ENCODE measurements at places on chromosomes 7 and 10. TPM values are rescaled to one million over a fixed set of nuclear protein-coding genes. Genes with fewer than 3 reads are reported as not detected.

CCDC172 gene
- total RNA-seq = not detected

CHRM2 gene
- 1.5 TPM for total RNA-seq

FAM237B gene
- not detected for total RNA-seq

GRCh38 chr7:1081931-1082401 lies 5.9 kb upstream of the GPER1 start:
- DNase-seq = peak; percentile 75
- no peaks in the 10 kb centered on the region for H3K27me3 ChIP-seq
- H3K4me1 ChIP-seq = peaks cover 60% of the 10 kb centered on the region
- H3K36me3 ChIP-seq = no peaks in the 10 kb centered on the region
- no peak overlapping the region for H3K4me3 ChIP-seq

DNA sequence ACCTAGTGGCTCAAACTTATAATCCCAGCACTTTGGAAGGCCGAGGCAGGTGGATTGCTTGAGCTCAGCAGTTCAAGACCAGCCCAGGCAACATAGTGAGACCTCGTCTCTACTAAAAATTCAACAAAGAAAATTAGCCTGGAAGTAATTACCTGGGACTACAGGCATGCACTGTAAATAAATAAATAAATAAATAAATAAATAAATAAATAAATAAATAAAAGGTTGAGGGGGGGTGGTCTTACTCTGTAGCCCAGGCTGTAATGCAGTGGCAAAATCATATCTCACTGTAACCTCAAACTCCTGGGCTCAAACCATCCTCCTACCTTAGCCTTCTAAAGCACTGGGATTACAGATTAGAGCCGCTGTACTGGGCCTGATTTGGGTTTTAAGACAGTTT lies 50.5 kb downstream of the RALA start:
- H3K27ac ChIP-seq = no peak overlapping the region
- no peaks in the 10 kb centered on the region for H3K4me1 ChIP-seq
- no peaks in the 10 kb centered on the region for H3K36me3 ChIP-seq
- H3K27me3 ChIP-seq = no peaks in the 10 kb centered on the region
- no peak for DNase-seq

DNA sequence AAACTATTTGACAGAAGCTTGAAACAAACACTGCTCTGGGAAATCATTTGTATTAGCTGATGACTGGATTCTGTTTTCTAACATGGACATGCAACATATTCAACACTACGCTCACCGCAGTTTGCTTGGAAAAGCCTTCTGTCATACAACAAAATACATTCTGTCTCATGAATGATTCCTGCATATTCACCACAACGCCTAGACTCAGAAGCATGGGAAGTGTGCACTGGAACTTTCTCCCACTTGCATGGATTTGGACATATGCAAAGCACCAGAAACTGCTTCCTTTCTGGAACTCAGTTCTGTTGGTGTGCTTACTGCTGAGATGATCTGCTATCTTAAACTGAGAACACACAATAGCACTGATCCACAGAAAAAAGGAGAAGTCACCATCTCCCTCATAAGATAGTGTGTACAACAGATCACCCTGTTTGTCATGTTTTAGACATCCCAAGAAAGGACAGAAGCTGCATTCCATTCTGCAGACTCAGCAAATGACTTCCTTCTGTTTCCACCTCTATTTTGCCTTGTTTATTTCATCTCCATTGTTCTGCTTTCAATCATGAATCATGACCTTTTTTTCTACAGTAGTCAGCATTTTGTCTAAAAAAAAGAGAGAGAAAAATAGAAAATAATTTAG lies 115.8 kb downstream of the HTR7 start:
- H3K27ac ChIP-seq = no peak overlapping the region
- H3K4me1 ChIP-seq = no peaks in the 10 kb centered on the region
- DNase-seq = no peak
- H3K36me3 ChIP-seq = no peaks in the 10 kb centered on the region
- H3K27me3 ChIP-seq = no peaks in the 10 kb centered on the region
- H3K4me3 ChIP-seq = no peak overlapping the region

- H3K4me3 ChIP-seq = no peak overlapping the region
- H3K36me3 ChIP-seq = no peaks in the 10 kb centered on the region
- DNase-seq = no peak
- no peaks in the 10 kb centered on the region for H3K27me3 ChIP-seq
- H3K4me1 ChIP-seq = peaks cover 60% of the 10 kb centered on the region
Observed at GRCh38 chr10:130138479-130138866, 2.3 kb downstream of the GLRX3 start.

Data from upper lobe of left lung (tissue), 6 donors.